ENCODE measurements at places on chromosomes 3 and 15. TPM values are rescaled to one million over a fixed set of nuclear protein-coding genes. Genes with fewer than 3 reads are reported as not detected.

DNA sequence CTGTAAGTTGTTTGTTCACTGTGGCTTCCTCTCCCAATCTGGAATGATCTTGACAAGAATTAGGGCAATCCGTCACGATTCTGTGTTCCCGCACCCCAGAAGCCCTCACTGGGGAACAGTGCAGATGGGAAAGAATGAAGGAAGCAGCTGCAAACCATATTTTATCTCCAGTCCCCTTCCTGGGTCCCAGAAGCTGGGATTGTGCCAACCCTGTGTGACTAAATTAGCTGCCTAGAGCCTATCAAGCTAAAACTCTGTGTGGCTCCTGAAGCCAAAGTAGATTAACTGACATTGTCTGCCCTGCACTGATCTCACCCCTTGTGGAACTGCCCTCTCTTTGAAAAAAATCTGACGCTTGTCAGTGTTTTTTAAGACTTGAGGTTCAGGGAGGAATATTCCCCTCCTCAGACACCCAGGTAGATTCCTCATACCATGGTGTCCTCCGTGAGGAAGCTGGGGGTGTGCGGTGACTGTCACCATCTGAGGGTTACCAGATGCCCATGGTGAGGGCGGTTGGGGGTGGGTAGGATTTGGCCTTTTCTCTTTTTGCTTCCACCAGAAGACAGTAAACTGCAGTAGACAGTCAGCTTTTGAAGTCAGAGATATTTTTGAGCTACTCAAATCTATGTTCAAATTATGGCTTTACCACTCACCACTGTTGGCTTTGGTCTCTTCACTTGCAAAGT is 358.3 kb upstream of the TPM1 start:
- no peak for DNase-seq

SCAANT1 gene
- not detected for polyA plus RNA-seq

KCNH8 gene
- 1.4 TPM for polyA plus RNA-seq

DNA sequence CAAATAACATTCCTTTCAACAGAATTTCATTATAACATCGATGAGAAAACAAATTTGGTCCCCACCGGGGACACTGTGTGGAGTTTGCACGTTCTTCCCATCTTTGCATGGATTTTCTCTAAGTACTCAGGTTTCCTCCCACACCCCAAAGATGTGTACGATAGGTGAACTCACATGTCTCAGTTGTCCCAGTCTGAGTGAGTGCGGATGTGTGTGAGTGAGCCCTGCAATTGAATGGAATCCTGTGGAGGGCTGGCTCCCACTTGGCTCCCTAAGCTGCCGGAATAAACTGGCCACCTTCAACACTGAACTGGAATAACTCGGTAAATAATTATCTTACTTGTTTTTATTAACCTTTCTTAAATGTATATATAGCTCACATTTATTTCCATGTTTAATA is 77.0 kb downstream of the TRANK1 start:
- peak; percentile 24 for DNase-seq

- no peak for DNase-seq
These were observed 96.2 kb downstream of the VGLL4 start for GRCh38 chr3:11547498-11547897.

DNA sequence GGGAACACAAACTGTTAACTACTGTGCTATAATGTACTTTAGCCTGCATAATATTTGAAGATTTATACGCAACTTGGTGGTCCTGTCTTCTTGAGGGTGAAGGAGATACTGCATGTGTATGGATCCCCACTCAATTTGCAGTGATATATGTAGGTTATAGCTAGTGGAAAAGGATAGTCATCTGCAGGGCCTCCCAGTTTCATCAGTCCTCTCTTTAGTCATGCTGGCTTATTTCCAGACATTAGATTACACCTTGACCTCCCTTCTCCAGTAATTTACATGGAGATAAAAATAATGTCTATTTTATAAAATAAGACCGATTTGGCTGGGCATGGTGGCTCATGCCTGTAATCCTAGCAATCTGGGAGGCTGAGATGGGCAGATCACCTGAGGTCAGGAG is 3.7 kb downstream of the NR1D2 start:
- no peak for DNase-seq

FAM107A gene
- 0.61 TPM for polyA plus RNA-seq

DNA sequence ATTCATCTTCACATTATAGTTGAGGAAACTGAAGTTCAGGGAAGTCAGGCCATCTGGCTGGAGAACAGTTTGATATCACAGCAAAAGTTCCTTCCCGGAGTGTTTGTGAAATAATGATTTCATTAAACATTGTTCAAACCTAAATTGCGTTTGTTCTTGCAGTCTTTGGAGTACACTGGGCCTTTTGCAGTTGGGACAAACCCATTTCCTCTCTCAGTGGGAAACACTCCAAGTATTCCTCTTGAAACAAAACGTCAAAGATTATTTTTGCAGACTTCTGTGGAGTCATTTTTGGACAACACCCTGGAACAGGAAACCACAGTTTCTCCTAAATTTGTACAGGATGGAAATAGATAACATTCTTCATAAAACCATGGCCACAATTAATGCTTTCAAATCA is 287.5 kb downstream of the PTPRG start:
- no peak for DNase-seq

GRCh38 chr3:16482194-16482769 is 31.2 kb downstream of the RFTN1 start:
- no peak for DNase-seq

DNA sequence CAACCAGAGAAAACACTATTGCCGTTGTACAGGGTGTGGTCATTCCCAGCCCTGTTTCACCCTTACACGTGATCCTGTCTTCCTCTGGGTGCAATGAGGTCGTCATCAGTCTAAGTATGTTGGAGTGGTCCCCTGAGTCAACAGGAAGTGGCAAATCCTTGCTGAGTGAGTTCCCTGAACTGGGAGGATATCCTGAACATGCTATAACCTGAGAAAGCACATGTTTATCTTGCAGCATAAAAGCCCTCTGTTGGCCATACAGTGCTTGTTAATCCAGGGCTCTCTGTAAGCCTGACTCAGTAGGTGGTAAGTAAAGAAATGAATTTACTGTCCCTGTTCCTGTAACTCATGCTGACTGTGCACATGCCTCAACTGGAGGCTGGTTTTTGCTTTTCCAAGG is 477.8 kb upstream of the RGMA start:
- no peak for DNase-seq

- peak; percentile 95 for DNase-seq
These were observed 77.1 kb downstream of the WDR76 start for GRCh38 chr15:43903864-43904290.

DNA sequence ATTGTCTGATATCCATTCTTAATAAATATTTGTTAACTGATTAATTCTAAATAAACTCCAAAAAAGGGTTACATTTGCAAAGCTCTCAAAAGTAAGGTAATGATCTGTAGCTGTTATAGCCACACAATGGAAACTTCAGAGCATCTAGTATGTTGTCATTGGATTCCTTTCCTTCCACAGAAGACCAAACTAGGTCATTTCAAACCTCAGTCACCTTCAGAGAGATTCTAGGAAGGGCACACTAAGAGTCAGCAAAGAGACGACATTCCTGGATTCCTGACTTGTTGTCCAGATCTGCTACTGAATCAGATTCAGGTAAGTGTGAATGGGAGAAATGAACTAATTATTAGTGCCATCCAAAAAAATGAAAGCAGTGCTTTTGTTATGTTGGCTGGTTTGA is 3.0 kb upstream of the COL8A1 start:
- DNase-seq = no peak

ADAMTS7 gene
- polyA plus RNA-seq = 11.6 TPM

- DNase-seq = no peak
These were observed 59.5 kb upstream of the DPPA4 start for GRCh38 chr3:109396806-109397205.

DNA sequence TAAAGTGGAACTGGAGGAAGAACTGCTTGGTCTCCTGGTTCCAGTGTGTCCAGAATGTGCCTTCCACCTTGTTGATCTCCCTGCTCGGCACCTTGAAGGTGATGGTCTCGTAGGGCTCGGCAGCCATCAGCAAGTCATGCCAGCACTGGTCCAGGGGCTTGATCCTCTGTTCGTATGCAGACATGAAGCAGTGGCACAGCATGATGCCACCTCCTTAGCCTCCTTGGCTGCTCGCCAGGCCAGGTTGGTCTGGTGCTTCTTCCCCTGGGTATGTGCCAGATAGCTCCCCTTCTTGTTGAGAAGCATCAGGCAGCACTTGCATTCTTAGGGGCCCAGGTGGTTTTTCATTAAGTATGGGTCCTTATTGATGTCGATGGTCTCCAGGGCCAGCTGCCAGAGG is 17.8 kb upstream of the TXNRD3 start:
- DNase-seq = no peak

ENTPD3 gene
- polyA plus RNA-seq = 0.19 TPM

- DNase-seq = no peak
These were observed 4.6 kb downstream of the RBSN start for GRCh38 chr3:15094187-15094875.

GRCh38 chr3:134666466-134666865 is 15.6 kb upstream of the KY start:
- no peak for DNase-seq

CD200R1 gene
- polyA plus RNA-seq = 0.18 TPM

IQCF5 gene
- polyA plus RNA-seq = not detected

RAB27A gene
- polyA plus RNA-seq = 3.2 TPM

DNA sequence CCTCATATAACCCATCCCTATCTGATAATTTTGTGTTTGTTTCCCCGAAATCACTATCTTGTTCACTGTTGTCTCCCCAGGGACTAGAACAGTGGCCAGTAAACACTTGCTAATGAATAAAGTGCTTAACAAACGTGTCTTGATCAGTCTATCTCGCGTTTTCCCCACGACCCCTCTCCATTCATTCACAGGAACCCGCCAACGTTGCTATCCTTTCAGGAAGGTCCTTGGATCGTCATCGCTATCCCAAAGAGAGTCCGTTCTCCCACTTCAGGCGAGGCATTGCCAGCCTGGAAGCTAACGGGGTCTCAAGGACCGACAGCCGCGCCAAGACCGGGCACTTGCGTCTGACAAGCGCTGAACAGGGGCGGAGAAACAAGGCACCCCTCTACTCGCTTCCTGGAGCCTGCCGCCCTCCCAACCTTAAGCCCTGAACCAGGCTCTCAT is 344 bp downstream of the LINS1 start:
- no peak for DNase-seq

- no peak for DNase-seq
These were observed 38.3 kb upstream of the IL12A start for GRCh38 chr3:159950156-159950898.

SLC22A14 gene
- polyA plus RNA-seq = not detected

EXD1 gene
- not detected for polyA plus RNA-seq

IGSF10 gene
- 0.50 TPM for polyA plus RNA-seq

DNA sequence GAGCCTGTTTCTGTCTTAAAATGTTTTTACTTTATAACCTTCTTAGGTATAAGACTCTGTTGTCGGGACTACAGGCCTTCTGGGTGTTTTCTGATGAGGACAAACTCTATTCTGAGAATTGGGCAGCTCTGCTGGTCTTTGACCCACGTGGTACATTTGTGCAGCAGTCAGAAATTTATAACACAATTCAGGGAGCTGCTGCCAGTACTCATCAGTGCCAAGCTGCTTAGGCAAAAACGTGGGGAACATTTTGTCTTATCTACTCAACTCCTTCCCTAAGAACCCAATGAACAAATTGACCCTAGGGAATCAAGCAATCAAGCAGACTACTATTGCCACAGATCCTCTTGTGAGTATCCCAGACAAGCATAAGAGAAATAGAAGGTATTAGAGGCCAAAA is 180.7 kb upstream of the PDZRN3 start:
- DNase-seq = no peak

COL6A5 gene
- 0.05 TPM for polyA plus RNA-seq

Measured in GM23338 (cell line).